ENCODE measurements at places on chromosomes 7 and 10. TPM values are rescaled to one million over a fixed set of nuclear protein-coding genes. Genes with fewer than 3 reads are reported as not detected.

GRCh38 chr7:130473876-130474275 lies 18.0 kb upstream of the MEST start:
- H3K36me3 ChIP-seq, result no peaks in the 10 kb centered on the region
- H3K4me1 ChIP-seq, result no peaks in the 10 kb centered on the region
- no peak for DNase-seq
- H3K27me3 ChIP-seq, result peaks cover 3% of the 10 kb centered on the region
- H3K27ac ChIP-seq, result no peak overlapping the region

Gene MAP3K8
- 31.0 TPM for total RNA-seq

Gene GJD4
- total RNA-seq, result not detected

GRCh38 chr7:50497068-50497642 lies 47.0 kb upstream of the FIGNL1 start:
- H3K4me1 ChIP-seq, result no peaks in the 10 kb centered on the region
- no peaks in the 10 kb centered on the region for H3K36me3 ChIP-seq
- DNase-seq, result no peak
- peaks cover 2% of the 10 kb centered on the region for H3K27me3 ChIP-seq
- no peak overlapping the region for H3K4me3 ChIP-seq

DNA sequence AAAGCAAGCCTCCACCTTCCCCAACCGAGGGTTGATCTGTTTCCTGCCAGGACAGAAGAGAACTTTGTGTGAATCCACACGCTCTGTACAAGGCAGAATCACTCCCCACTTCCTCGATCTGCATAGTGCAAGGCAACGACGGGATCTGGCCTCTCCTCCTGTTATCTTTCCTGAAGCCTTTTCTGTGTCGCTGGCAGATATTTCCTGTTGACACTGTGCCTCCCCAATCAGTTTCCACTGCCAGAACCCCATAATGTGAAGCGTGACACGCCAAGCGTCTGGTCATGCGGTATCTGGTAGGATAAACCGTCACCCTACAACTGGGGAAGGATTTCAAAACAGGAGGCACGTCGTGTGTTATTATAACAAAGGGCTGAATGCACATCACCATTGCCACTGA lies 57.2 kb downstream of the FAM171A1 start:
- H3K36me3 ChIP-seq, result no peaks in the 10 kb centered on the region
- H3K27me3 ChIP-seq, result no peaks in the 10 kb centered on the region
- H3K27ac ChIP-seq, result no peak overlapping the region
- H3K4me3 ChIP-seq, result no peak overlapping the region
- DNase-seq, result no peak

GRCh38 chr10:102752266-102752930 lies 8.7 kb downstream of the WBP1L start:
- peak overlapping the region; percentile 43 for H3K27ac ChIP-seq
- peaks cover 32% of the 10 kb centered on the region for H3K4me1 ChIP-seq
- peak; percentile 34 for DNase-seq
- no peaks in the 10 kb centered on the region for H3K27me3 ChIP-seq
- H3K36me3 ChIP-seq, result peaks cover 6% of the 10 kb centered on the region

GRCh38 chr7:51349820-51350545 lies 33.4 kb upstream of the COBL start:
- H3K27me3 ChIP-seq, result no peaks in the 10 kb centered on the region
- no peaks in the 10 kb centered on the region for H3K4me1 ChIP-seq
- no peak for DNase-seq
- H3K4me3 ChIP-seq, result no peak overlapping the region
- no peak overlapping the region for H3K27ac ChIP-seq

Gene FAM107B
- total RNA-seq, result 327 TPM

DNA sequence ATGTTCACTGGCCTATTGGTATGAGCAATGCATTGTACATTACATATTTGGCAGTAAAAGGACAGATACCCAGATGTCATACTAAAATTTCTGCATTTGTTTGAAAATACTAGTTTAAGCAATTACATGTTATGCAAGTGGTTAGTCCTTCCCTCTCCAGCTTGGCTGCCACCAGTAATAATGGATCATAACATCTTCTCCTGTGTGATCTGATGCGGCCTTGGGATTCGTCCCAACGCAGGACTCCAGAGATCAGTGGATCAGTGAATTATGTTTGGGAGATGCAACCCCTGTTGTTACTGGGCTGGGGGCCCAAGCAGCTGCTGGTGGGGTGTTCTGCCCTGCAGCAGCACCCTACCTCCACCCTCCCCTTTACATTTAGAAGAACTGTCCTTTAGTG lies 11.2 kb upstream of the PDK4 start:
- no peaks in the 10 kb centered on the region for H3K4me1 ChIP-seq
- no peak for DNase-seq
- H3K27ac ChIP-seq, result no peak overlapping the region
- H3K27me3 ChIP-seq, result no peaks in the 10 kb centered on the region
- H3K4me3 ChIP-seq, result no peak overlapping the region

GRCh38 chr7:139635526-139636302 lies 112.2 kb downstream of the CLEC2L start:
- no peak overlapping the region for H3K4me3 ChIP-seq
- H3K4me1 ChIP-seq, result peaks cover 4% of the 10 kb centered on the region
- no peaks in the 10 kb centered on the region for H3K27me3 ChIP-seq
- peak overlapping the region; percentile 1 for H3K27ac ChIP-seq

DNA sequence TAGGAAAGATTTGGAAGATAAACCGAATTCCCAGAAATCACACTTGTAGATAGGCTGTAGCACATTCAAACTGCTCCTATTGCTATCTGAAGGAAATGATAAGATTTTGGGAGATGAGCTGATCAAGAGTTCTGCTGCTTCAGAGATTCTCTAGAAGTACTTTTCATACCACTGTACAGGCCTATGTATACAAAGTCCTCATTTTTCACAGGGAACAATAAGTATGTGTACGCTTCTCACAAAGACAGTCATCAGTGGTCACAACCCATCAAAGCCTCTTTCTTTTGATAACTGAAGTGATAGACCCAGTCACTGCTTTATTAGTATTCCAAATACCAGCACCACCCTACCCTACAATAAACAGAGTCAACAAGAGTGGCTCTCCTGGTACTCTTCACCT lies 15.6 kb upstream of the SEPTIN7 start:
- no peak overlapping the region for H3K27ac ChIP-seq
- DNase-seq, result no peak

DNA sequence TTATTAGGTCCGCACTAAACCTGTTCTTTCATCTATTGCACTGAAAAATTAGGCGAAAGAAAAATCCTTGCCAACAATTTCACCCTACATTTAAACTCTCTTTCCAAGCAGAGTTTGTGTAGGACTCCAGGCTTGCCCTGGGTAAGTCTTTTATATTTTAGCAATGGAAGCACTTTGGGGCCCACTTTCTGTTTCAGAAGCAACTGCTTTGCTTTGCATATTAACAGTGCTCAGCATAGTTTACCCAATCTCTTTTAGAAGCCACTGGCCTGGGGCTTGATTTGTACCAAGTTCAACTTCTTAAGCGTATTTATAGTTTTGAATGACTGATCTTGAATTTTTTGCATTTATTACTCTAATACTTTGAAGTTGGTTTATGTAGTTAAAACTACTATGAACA lies 78.8 kb upstream of the MDFIC start:
- H3K4me1 ChIP-seq, result no peaks in the 10 kb centered on the region
- no peak overlapping the region for H3K27ac ChIP-seq
- H3K27me3 ChIP-seq, result no peaks in the 10 kb centered on the region
- H3K4me3 ChIP-seq, result no peak overlapping the region
- DNase-seq, result no peak

GRCh38 chr7:83150310-83150709 lies 12.4 kb downstream of the PCLO start:
- H3K27ac ChIP-seq, result no peak overlapping the region
- H3K4me3 ChIP-seq, result no peak overlapping the region
- no peaks in the 10 kb centered on the region for H3K36me3 ChIP-seq
- H3K27me3 ChIP-seq, result no peaks in the 10 kb centered on the region

DNA sequence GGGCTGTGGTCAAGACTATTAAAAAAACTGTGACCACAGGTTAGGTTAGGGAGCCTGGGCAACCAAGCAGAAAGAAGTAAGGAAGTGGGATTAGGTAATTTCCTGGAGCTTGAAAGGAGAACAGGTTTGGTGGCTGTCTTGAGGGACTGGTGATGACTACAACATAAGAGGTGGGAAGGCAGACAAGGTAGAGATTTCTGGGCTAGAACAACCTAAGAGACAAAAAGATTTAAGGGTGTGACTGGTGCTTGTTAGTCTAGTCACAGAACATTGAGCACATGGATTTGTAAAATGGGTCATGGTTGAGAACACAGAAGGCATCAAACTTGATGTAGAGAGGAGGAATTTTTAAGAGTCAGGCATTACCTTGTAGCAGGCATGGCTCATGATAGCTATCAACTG lies 123.7 kb upstream of the ASAH2 start:
- peak overlapping the region; percentile 38 for H3K27ac ChIP-seq
- H3K27me3 ChIP-seq, result no peaks in the 10 kb centered on the region
- peaks cover 11% of the 10 kb centered on the region for H3K36me3 ChIP-seq
- H3K4me1 ChIP-seq, result peaks cover 50% of the 10 kb centered on the region
- no peak for DNase-seq

Gene GPER1
- total RNA-seq, result not detected

Gene SHTN1
- total RNA-seq, result 2.4 TPM

Gene SDK1
- total RNA-seq, result 0.47 TPM

Gene CPN1
- not detected for total RNA-seq

- no peaks in the 10 kb centered on the region for H3K4me1 ChIP-seq
- H3K4me3 ChIP-seq, result no peak overlapping the region
- no peak overlapping the region for H3K27ac ChIP-seq
- DNase-seq, result no peak
- peaks cover 29% of the 10 kb centered on the region for H3K36me3 ChIP-seq
- no peaks in the 10 kb centered on the region for H3K27me3 ChIP-seq
Measured at GRCh38 chr10:119348516-119349240, 141.3 kb downstream of the GRK5 start.

GRCh38 chr10:102152545-102152890 lies 329 bp downstream of the NOLC1 start:
- H3K27me3 ChIP-seq, result no peaks in the 10 kb centered on the region
- no peak for DNase-seq
- H3K27ac ChIP-seq, result peak overlapping the region; percentile 97
- H3K36me3 ChIP-seq, result peaks cover 30% of the 10 kb centered on the region

DNA sequence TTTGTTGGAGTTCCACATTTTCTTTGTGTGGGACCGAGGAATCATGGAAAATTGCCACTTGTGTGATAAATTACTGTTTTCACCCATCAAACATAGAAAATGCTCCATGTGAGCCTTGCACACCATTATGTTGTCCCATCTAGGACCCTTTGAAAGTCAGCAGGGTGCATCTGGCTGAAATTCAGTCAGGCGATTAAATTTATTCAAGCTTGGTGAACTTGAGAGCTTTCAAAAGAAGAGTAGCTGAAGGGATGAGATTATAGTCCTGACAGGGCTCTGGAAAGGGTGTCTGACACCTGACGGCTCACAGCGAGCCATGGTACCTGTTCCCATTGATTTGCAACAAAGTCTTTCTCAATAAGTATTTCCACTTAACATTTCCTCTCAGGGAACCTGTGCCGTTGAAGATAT lies 399.7 kb upstream of the ETV1 start:
- no peak for DNase-seq
- H3K4me1 ChIP-seq, result no peaks in the 10 kb centered on the region
- no peaks in the 10 kb centered on the region for H3K27me3 ChIP-seq
- no peaks in the 10 kb centered on the region for H3K36me3 ChIP-seq

DNA sequence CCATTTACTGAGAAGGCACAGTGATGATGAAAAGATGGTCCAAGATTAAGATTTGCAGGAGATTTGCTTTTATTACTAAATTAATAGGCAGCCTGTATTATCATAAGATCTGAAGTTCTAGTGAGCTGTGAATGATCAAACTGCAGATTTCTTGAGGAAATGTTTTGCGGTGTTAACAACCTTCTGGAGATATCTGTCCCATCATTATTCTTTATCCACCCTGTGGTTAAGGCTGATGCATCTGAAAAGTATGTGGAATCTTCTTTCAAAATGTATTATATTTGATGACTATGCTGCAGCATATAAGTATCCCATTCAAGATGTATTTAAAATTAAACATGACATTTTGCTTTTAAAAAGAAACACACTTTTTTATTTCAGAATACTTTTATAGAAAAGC lies 150.3 kb downstream of the POLR1F start:
- no peaks in the 10 kb centered on the region for H3K27me3 ChIP-seq
- H3K4me1 ChIP-seq, result no peaks in the 10 kb centered on the region
- no peak overlapping the region for H3K27ac ChIP-seq
- no peak for DNase-seq
- no peak overlapping the region for H3K4me3 ChIP-seq

DNA sequence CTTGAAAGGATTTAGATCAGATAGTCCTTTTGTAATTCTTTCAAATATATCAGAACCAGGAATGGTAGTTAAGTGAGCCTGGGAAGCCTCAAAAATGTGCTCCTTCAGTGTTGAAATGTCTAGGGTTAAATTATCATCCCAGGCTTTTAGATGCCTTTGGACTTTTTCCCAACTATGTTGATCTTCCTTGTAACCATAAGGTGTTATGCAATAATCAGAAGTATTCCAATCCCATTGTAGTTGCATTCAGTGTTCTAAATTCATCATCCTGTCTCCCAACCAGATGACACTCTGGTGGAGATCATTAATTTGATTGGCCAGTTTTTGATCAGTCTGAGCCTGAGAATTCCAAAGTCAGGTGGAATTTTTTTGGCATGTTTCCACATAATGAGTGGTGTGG lies 35.1 kb upstream of the AKR1C2 start:
- DNase-seq, result no peak
- no peak overlapping the region for H3K4me3 ChIP-seq
- H3K4me1 ChIP-seq, result no peaks in the 10 kb centered on the region
- no peaks in the 10 kb centered on the region for H3K36me3 ChIP-seq
- H3K27ac ChIP-seq, result no peak overlapping the region
- no peaks in the 10 kb centered on the region for H3K27me3 ChIP-seq

All from CD4-positive, CD25-positive, alpha-beta regulatory T cell (primary cell).